ENCODE measurements at places on chromosomes 1 and 21.

DNA sequence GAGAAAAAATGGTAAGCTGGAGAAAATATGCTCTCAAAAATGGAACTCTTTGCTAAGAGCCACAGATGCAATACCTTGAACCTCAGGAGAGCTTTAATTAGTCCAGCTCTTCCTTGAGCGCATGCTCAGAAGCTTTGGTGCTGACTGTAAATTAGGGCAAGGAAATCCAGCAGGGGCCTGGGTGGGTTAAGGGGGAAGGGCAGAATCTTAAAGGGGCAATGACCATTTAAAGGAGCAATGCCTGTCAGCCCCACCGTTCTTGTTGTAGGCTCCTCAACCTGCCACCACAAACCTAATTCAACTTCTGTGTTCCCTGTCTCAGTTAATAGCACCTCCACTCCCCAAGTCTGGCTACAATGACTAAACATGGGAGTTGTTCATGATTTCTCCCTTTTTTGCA lies 6.8 kb upstream of the SLC22A15 start:
- no peak for DNase-seq

GRCh38 chr1:80059940-80060339 lies 1053.4 kb upstream of the ADGRL4 start:
- DNase-seq = no peak

DNA sequence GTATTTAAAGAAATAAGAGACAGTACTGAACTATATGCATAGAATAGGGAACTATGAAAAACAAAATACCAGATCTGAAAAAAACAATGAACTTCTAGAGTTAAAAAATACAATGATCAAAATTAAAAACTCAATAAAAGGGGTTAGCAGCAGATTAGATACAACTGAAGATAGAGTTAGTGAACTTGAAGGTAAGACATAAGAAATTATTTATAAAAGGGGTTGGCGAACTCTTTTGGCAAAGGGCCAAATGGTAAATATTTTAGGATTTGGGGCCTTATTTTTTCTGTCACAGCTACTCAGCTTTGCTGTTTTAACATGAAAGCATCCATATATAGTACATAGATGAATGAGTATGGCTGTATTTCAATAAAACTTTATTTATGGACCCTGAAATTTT lies 111.4 kb downstream of the ST3GAL3 start:
- DNase-seq = no peak

GRCh38 chr1:105419030-105419429 lies 1637.4 kb upstream of the PRMT6 start:
- DNase-seq = no peak

GRCh38 chr1:97901017-97901658 lies 19.7 kb downstream of the DPYD start:
- DNase-seq = no peak

- DNase-seq = no peak
Observed at GRCh38 chr1:163981500-163982030, 577.4 kb upstream of the PBX1 start.

DNA sequence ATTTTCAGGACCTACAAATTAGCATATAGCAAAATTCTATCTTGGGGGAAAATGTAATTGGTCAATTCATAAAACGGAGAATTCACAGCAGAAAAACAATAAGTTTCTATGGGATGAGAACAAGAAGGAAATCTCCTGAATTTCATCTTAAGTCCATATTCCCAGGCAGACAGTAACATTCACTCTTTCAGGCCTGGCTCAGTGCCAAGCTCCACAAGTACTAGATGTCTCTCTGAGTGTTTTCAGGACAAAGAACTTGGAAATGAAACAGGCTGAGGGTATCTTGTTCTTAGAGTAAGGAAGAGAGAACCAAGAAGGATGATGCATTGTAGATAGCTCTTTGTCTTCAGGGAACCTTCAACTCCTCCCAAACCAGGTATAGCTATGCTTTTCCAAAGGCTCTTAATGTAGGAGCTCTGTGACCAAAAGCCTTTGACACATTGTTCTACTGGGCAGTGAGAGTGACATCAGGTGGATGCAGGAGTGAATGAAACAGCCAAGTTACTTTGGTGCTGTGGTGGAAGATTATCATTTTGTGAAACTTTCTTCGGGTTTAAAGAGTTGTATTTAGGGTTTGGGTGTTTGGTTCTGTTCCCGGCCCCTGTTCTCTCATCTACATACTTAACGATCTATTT lies 298.3 kb downstream of the GPATCH2 start:
- DNase-seq = no peak

All from NCI-H187 treated with DMSO at 0.1 percent for 48 hours (cell line).